Mammary epithelial cell (primary cell): ENCODE measurements at places on chromosomes 5 and 9.

DNA sequence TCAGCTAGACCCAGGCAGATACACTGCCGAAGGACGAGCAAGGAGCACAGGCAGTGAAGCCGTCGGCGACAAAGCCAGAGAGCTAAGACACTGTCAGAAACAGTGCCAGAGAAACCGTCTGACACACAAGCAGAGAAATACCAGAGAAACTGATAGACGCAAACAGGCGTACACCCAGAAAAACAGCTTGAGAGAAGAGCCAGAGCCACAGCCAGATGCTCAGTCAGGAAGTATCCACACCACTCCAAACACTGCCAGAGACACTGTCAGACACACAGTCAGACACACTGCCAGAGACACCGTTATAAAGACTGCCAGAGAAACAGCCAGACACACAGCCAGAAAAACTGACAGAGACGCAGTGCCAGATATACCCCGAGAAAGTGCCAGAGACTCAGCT, 19.1 kb downstream of the CNTFR start:
- DNase-seq = no peak

DNA sequence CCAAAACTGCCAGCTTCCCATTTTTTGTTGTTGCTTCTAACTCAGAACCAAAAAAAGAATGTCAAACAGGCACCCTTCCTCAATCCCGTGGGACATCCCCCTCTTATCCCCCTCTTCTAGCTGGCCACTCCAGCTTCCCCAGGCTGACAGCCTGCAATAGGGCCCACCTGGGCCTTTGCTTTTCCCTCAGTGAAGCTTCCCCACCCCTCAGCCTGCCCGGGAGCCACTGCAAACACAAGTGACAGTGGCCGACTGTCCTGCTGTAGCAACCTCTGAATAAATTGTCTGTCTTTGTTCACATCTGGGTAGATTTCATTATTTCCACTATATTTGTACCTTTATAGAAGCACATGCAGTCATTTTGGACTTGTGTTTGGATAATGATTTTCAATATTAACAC, 245.3 kb downstream of the GADD45G start:
- no peak for DNase-seq

DNA sequence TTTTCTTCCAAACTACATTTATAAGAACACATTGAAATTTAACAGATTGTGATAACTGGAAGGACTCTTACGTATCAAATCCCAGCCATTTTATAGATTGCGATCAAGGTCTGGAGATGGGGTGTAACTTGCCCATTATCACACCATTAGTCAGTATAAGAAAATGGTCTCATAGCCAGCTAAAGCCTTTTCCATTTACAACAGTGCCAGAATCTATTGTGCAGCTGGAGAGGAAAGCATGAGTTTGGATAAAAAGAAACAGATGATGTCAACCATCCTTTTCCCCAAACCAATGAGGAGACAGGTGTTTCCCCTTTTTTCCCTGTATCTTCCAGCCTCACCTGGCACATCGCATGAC, 658.8 kb downstream of the ACTL7B start:
- DNase-seq = no peak

DNA sequence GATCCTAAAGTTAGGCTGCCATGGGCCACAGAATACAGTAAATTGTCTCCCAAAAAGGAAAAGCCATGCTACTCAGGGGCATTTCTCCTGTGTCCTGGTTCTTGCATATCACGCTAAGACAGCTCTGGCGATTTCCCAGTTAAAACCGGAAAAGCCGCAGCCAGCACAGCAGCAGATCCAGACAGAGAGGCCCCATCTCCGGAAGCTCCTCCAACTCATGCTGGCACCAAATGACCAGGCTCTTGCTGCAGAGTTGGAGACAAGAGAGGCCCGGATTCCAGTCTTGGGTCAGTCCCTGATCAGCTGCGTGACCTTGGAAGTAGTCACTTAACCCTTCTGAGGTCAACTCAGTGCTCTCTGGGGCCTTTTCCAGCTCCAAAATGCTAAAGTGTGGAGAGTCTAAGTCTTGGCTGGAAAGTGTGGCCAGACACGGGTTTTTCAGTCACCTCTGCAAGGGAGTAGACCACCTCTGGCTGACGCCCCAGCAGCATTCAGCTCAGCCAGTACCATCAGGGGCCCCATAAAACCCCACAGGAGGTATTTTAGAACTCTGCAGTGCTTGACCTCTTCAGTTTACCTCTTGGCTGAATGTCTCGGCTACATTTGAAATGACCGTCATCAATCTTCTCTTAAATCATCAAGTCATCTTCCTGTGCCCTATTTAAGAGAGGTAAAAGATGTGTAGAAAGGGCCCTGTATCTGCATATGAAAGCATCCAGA, 16.2 kb downstream of the GDNF start:
- no peak for DNase-seq

DNA sequence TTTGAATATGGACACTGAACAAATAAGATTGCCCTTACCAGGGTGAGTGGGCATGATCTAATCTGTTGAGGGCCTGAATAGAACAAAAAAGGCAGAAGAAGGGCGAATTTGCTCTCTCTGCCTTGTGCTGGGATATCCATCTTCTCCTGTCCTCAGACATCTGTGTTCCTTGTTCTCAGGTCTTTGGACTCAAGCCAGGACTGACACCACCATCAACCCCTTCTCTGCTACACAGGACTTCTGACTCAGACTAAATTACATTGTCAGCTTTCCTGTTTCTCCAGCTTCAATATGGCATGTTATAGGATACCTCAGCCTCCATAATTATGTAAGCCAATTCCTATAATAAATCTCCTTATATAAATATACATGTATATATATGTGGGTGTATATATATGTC, 40.8 kb upstream of the SLCO6A1 start:
- DNase-seq = no peak

- DNase-seq = peak; percentile 12
These were observed 1.1 kb upstream of the SSBP2 start for GRCh38 chr5:81751836-81752643.

DNA sequence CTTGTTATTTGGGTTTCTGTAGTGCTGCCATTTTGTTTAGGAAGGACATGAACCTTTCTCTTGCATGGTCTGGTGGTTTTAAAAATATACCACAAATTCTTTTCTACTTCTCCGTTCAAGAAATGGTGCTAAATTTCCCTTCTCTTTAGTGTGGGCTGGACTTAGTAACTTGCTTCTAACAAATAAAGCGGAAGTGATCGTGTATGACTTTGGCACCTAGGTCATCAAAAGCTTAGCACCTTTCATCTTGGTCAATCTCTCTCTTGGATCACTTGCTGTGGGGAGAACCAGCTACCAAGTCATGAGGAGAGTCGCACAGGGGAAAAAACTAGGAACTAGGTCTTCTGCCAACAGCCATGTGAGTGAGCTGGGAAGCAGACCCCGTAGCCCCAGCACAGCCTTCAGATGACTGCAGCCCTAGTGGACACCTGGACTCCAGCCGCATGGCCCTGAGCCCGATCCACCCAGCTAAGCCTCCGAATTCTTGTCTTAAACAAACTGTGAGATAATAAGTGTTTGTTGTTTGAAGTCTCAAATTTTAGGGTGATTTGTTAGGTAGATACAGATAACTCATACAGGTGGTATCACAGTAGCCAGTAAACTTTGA, 87.7 kb upstream of the CKMT2 start:
- no peak for DNase-seq

DNA sequence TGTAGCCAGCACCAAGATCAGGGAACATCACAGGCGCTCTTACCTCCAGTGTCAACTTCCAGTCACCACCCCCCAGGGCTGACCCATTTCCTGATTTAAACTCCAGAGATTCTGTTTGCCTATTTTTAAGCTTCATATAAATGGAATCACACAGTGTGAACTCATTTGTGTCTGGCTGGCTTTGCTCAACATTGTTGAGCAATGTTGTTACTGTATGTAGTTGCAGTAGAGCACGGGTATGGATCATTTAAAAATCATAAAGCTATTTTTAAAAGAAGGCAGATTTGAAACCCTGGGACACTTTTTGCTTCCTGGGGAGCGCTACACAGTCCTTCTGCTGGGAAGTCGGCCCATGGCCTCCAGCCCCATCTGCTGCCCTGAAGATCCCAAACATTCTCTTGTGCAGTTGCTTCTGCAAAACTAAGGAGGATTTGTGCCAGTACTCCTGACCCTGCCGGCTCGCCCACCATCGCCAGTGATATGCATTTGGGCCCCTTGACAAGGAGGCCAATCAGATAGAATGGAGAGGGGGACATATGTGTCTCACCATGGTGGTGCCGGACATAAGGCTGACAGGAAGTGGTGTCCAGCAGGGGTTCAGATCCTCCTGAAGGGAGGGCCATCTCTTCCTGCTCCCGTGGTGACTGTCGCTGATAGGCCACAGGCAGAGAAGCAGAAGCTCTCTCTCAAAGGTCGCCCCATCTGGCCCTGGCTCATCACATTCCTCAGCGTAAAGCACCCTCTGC, 13.3 kb downstream of the DCANP1 start:
- DNase-seq = no peak

DNA sequence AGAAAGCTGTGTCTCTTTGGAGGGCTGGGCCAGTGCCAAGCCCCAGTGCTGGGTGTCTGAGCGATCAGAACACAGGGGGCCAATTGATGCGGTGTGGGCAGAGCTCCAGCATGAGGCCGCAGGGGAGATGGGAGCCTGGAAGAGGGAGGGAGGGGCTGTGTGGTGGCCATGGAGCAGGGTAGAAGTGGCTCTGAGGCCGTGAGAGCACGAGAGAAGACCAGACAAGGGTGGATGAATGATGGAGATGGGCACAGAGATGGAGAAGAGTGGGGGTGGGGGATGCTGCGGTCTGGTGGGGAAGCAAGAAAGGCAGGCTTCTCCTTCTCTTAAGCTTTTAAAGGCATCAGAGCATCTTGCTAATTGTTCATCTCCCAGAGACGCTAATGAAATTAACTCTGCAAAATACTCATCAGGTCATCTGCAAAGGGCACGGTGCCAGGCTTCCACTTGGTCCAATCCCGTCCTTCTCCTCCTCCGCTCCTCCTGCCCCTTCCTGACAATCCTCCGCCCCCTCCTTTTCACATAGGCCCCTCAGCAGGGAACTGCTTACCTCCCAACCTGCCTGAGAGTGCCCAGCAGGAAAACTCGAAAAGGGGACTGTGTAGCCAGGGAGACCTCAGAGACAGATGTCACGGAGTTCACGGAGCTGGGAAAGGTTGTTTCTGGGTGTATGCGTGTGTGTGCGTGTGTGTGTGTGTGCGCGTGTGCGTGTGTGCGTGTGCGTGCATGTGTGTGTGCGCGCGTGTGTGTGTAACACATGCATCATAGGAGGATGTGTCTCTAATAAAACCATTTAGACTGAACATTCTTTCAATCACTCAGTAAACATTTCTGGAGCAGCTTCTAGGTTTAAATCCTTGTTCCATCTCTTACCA, 7.1 kb upstream of the UNC5A start:
- DNase-seq = no peak

DNA sequence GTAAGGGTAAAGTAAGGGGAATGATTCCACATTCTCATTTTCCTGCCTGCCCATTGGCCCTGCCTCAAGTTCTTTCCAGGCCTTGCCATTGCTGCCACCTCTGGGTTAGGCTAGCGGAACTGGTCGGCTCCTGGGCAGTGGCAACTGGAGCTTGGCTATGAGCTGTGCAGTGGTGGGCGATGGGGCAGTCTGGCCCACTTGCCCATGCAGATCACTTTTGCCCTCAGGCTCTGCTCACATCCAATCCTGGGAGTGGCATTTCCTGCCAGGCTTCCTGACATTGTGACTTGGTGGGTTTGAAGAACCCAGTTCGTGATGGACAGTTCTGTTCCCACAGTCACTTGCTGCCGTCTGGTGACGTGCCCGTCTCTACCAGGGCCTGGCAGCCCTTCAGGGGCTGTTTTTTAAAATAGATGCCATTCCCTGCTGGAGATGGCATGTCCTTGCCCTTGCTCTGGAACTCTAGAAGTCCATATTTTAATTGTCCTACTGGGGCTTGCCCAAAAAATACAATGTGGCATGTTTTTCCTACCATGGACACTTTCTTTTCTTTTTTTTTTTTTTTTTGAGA, 86.1 kb downstream of the FGF18 start:
- no peak for DNase-seq

DNA sequence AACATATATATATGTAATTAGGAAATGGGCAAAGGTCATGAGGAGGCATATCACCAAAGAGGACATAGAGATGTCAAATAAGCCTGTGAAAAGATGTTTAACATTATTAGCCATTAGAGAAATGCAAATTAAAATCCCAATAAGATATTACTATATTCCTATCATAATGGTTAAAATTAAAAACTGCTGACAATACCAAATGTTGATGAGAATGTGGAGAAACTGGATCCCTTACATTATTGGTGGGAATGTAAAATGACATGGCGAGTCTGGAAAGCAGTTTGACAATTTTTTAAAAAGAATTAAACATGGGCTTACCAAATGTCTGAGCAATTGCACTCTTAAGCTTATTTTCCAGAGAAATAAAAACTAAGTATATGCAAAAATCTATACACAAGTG, 1821.6 kb upstream of the C9orf72 start:
- DNase-seq = no peak

DNA sequence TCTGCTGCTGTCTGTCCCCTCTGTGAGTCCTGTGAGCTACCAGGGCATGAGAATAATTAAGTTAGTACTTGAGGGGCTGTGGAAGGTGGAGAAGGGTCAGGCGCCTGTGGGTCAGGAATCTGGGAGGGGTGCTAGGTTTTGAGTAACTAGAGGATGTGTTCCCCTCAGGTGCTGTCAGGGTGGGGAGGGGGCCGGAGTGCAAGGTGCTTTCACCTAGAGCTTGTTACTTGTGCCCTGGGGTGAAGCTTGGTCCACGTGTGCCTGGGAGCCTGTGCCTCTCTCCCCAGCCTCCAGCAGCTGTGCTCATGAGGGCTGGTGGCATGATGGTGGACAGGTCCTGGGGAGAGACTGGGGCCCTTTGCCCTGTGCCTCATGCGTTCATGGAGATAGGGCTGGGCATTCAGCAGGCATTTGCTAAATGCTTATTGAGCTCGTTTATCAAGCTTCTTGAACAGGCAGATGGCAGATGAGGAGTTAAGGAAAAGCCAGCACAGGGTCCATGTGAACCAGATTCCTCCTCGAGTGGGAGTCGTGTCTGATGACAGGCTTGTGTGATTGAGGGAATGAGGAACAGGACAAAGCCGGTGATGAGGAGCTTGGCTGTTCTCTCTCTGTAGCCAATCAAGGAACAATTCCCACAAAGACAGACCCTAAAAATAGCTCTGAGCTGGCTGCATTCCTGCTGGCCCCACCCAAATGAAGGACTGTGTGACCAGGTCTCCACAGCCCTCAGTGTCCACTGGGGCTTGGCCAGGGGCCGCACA, 40.9 kb downstream of the CACNA1B start:
- no peak for DNase-seq

GRCh38 chr5:78640662-78641474, 7.7 kb downstream of the LHFPL2 start:
- peak; percentile 76 for DNase-seq

- no peak for DNase-seq
These were observed 6.4 kb upstream of the KIF2A start for GRCh38 chr5:62299600-62299999.

DNA sequence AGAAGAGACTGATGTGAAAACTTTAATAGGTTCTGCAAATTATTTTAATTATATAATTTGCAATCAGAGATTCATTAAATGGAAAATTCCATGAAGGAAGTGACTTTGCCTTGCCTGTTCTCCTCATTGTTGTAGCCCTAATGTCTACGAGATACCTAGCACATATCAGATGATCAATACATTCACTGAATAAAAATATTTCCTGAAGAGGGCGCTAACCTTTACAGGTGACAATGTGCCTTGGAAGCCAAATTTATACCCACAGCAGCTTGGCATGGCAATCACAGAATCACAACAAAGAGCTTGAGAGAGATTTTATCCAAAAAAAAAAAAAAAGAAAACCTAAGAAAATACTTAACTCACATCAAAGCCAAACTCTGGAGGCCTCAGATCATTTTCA, 17.4 kb downstream of the HAUS6 start:
- no peak for DNase-seq

GRCh38 chr9:137836151-137836830, 41.3 kb upstream of the CACNA1B start:
- no peak for DNase-seq
